ENCODE measurements at places on chromosomes 11 and 22. TPM values are rescaled to one million over a fixed set of nuclear protein-coding genes. Genes with fewer than 3 reads are reported as not detected.

OR10AG1 gene
- not detected for total RNA-seq

VSIG2 gene
- 24.3 TPM for total RNA-seq

CCDC73 gene
- total RNA-seq, result not detected

INS gene
- 1.2 TPM for total RNA-seq

PATE4 gene
- not detected for total RNA-seq

DDX6 gene
- 98.9 TPM for total RNA-seq

CPT1A gene
- total RNA-seq, result 102 TPM

CNTF gene
- 0.60 TPM for total RNA-seq

FJX1 gene
- total RNA-seq, result 1.9 TPM

PLEKHA7 gene
- total RNA-seq, result 60.9 TPM

HTR3B gene
- total RNA-seq, result not detected

ADAMTS8 gene
- 14.1 TPM for total RNA-seq

MIAT gene
- total RNA-seq, result 2.7 TPM

CYTH4 gene
- total RNA-seq, result 24.1 TPM

HEPACAM gene
- total RNA-seq, result 0.37 TPM

OR52R1 gene
- not detected for total RNA-seq

SNX15 gene
- total RNA-seq, result 39.4 TPM

KDELR3 gene
- total RNA-seq, result 22.8 TPM

KLHL35 gene
- 1.4 TPM for total RNA-seq

THAP7 gene
- 27.5 TPM for total RNA-seq

MYO7A gene
- total RNA-seq, result 21.0 TPM

TMEM9B gene
- total RNA-seq, result 50.9 TPM

SOX10 gene
- total RNA-seq, result 5.1 TPM

LYVE1 gene
- total RNA-seq, result 19.7 TPM

GNAZ gene
- total RNA-seq, result 119 TPM
